ENCODE measurements at places on chromosomes 4 and X.

GRCh38 chr4:109915385-109916026 is 2.8 kb downstream of the EGF start:
- DNase-seq, result no peak

- no peak for DNase-seq
Measured at GRCh38 chr4:82528074-82528473, 33.7 kb downstream of the TMEM150C start.

GRCh38 chr4:30945586-30945985 is 225.4 kb downstream of the PCDH7 start:
- DNase-seq, result peak; percentile 46

GRCh38 chr4:149985981-149986380 is 92.3 kb upstream of the DCLK2 start:
- DNase-seq, result no peak

DNA sequence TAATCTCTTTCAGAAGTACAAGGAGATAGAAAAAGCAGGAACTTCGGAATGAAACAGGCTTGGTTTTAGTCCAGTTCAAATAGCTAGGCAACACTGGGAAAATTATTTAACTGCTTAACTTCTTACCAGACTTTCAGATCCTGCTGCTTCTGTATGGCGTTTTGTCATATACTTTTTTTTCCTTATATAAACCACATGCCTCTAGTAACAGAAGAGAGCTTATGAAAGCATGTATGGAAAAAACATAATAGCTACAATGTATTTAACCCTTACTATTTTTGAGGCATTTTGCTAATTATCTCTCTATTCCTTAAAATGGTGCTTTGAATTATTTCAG is 439.6 kb downstream of the INPP4B start:
- DNase-seq, result no peak

DNA sequence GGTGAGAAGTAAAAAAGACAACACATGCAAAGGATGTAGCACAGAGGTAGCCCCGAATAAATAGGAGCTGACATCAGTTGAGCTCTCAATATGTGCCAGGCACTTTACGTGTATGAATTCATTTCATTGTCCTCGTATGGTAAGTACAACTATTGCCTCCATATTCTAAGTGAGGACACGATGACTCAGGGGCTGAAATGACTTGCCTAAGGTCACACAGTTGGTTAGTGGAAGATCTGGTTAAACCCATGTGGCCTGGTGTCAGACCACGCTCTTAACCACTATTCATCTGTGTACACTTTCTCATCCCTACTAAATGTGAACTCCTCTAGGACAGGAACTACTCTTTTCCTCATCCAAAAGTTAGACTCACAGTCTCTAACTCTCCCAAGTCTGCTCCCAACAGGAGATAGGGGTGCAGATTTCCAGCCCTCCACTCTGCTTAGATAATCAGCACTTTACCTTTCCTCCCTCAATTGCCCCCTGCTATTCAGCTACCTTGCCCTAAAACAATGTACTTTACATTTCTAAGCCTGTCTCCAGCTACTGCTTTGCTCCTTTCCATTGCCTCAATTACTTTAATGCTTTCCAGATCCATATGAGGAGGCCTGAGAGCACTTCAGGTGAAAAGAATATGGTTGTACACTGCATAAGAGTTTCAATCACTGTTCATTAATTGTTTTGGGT is 58.8 kb upstream of the LHFPL1 start:
- DNase-seq, result no peak

DNA sequence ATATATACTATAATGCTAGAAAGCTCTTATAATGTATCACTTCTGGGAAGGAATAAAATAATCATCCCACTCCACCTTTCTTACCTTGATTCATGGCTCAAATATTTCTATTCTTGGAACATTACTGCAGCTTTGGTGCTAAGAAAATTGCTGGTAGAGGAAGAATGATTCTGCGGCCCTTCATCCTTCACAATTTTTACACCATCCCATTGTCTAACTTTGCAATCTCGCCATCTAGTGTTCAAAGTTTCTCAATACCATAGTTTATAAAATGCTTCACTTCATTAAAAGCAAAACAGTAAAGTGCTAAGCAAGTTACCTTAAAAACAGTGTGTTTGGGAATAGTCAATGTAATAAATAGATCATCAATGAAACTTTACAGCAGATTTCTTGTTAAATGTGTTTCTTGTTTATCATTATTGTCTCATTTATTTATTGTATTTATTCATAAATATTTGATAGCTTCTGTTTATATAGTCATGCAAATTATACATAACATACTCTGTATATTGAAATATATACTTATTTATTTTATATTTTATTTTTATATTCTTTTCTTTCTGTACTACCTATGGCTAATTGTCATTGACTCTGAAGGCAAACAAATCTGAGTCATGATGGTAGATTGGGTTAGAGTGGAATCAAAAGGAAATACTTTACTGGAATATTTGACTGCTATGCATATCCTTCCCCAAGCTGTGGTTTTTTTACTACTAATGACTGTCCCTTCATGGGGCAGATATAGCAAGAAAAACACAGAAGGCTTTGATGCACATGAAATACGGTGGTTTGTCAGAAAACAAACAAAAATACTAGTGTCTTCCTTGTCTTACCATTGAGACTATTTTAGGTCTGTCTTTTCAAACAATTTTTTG is 390.7 kb downstream of the MAPK10 start:
- DNase-seq, result peak; percentile 38

DNA sequence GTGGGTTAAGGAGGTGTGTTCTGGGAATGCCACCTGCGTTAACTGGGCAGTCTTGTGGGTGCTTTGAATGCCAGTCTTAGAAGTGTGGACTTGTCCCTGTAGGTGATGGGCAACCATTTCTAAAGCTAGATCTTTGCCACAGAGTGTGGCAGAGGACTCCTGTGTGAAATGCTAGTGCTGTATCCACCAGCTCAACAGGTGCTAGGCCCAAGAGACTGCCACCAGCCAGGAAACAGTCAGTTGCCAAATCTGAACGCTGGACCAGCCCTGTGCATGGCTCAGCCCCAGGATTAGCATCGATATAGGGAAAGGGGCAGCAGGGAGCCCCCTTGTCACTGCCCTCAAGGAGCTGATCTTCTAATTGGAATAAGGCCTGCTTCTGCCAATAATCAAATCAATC is 35.3 kb downstream of the STARD8 start:
- DNase-seq, result no peak

- DNase-seq, result no peak
Measured at GRCh38 chr4:153212736-153213135, 8.5 kb downstream of the TRIM2 start.

- DNase-seq, result no peak
Measured at GRCh38 chrX:97021680-97022079, 138.0 kb downstream of the RPA4 start.

- DNase-seq, result peak; percentile 59
Measured at GRCh38 chrX:140733766-140734342, 24.3 kb downstream of the LINC00632 start.

DNA sequence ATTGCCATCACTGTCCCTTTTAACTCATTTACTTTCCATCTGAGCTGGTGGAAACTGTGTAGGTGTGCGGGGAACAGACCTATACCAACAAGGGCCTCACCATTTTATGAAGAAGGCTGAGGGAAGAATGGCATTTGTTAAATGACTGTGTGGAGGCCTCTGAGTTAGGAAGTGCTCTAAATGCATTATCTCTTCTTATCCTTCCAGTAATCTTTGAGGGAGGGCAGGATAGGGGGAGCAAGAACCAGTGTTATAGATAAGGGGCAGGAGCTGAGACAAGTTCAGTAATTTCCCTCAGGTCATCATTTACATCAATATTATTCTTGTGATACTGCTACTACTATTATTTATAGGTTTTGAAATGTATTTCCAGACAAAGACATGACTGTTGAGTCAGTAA is 122.4 kb upstream of the PDLIM3 start:
- no peak for DNase-seq

DNA sequence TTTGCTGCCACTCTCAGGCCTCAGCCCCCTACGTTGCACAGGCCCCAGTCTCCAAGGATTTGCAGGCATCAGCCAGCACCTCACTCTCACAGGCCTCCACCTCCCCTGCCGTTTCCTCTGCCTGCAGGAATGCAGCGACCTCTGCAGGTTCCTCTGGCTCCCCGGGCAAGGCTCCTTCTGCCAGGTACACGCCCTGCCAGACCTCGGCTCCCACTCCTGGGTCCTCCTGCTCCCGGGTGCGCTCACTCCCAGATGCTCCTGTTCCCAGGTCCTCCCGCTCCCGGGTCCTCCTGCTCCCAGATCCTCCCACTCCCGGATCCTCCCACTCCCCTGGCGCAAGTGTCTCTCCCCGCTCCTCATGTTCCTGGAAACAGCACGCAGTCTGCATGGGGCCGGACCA is 144.4 kb upstream of the RADX start:
- DNase-seq, result no peak

DNA sequence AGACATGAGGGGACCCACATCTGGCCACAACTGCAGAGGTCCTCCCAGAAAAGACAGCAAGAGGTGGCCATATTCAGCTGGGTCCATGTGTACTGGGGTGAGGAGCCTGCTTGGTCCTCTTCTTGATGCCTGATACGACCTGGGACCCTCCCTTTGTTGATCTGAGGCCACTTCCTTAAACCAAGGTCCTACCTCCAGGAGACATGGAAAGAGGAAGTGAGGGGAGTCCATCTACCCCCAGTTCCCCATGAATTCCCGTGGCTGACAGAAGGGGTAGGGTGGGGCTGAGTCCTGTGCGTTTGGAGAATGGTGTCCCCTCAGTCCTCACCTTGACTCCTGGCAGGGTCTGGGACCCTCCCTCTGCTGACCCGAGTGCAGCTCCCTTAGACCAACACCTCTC is 2.1 kb downstream of the MAGEA10 start:
- DNase-seq, result no peak

- no peak for DNase-seq
Measured at GRCh38 chr4:53121264-53121865, 244.5 kb downstream of the SCFD2 start.

DNA sequence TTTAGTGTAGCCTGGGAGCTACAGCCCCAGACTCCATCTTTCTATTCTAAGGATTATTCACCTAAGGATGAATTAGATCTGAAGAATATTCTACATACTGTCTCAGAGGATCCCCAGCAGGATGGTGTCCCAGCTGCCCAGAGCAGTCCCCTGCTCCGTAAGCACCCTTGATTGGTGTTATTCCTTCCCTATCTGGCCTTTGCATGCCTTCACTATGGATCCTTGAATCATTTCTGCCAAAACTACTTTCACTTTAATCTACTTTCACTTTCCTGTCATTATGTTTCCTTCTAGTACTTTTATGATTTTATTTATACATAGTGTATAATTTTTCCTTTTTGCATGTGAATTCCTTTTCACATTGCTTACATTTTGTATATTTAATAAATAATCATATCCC is 39.2 kb downstream of the ARHGAP24 start:
- no peak for DNase-seq

DNA sequence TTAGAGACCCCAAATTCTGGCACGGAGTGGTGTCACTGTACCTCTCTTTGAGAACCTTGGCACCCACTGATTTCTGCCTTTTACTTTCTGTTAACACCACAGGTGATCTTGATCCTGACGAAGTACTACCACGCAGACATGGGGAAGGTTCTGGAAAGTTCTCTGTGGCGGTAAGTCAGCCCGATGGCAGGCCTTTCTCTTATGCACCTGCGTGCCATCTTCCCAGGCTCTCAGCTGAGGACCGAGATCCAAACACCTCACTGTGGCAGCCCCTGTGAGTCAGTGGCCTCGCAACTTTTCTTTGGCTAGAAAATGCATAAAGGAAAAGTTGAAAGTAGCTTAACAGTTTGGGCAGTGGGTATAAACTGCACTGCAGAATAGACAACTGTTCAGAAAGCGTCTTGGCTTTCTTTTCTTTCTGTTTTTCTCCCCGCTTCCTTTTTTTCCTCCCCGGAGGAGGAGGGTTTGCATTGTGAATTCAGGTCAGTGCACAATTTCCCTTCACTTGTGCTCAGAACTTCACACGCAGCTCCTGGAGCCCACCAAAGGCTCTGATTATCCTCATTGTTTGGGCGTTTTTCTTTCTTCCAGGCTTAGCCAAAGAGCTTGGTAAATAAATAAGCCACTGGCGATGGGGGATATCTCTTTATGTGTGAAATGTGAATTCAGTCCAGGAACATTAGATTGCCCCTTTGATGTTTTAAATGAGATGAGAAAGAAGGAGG is 38.4 kb downstream of the PSAPL1 start:
- DNase-seq, result no peak

- DNase-seq, result no peak
Measured at GRCh38 chrX:134502686-134503085, 42.7 kb downstream of the HPRT1 start.

DNA sequence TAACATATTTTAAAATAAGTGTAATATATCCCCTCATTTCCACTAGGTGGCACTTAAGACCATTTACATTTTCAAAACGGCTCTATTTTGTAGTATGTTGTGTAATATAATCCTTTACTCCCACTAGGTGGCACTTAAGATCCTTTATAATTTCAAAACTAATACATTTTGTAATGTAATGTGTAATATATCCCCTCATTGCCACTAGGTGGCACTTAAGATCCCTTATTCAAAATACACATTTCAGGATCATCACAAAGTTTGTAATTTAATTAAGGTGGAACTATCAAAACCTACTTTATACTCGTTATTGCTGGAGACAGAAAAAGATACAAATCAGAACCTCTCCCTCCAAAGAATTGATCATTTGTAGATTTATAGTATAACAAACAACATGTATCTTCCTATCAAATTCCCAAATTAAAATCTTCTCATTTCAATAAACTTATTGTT is 132.5 kb downstream of the ARHGAP6 start:
- peak; percentile 74 for DNase-seq

GRCh38 chr4:11602606-11603340 is 174.1 kb upstream of the HS3ST1 start:
- no peak for DNase-seq

- no peak for DNase-seq
Measured at GRCh38 chr4:16883806-16884205, 14.6 kb downstream of the LDB2 start.

GRCh38 chr4:15990570-15991285 is 27.8 kb upstream of the FGFBP2 start:
- no peak for DNase-seq

- no peak for DNase-seq
Measured at GRCh38 chrX:57289089-57289488, 2.6 kb downstream of the FAAH2 start.

DNA sequence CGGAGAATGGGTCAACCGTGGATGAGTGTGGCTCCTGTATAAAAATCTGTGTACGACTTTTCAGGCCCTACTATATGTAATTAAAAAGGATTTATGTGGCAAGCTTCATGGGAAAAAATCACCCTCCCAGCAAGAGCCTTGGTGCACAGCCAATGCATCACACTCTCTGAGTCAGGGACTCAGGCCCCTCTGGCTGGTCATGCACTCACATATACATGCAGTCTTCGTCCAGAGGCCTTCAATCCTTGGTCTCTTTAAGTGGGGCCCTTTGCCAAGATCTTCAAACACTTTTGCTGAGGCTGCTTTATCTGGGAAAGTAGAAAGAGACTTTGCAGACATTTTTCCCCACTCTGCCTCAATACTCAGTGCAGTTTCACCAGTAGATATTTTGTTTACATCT is 311.4 kb upstream of the FSTL5 start:
- no peak for DNase-seq

DNA sequence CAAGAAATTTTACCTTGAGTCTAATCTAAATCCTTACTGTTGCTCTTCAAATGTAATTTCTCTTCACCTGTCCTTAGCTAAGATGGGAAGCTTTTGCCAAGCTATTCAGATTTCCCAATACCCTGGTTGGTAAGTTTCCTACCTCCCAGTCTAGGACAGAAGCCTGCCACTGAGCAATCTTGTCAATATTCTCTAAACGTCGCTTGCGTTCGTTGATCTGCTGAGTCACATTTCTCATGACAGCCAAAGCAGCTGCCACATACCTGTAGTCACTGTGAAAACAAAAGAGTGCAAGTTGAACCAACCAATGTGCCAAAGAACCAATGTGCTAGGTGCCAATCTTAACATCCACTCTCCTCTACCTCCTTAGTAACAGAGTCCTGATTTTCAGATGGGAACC is 111.1 kb downstream of the ARHGEF9 start:
- no peak for DNase-seq
